ENCODE measurements at places on chromosomes 16 and 17. TPM values are rescaled to one million over a fixed set of nuclear protein-coding genes. Genes with fewer than 3 reads are reported as not detected.

RTN4RL1 gene
- 3.4 TPM for total RNA-seq

CDT1 gene
- 33.5 TPM for total RNA-seq

KRT33B gene
- total RNA-seq: 0.28 TPM

MYH1 gene
- not detected for total RNA-seq

MMD gene
- total RNA-seq: 21.5 TPM

CCDC182 gene
- not detected for total RNA-seq

FGF11 gene
- total RNA-seq: 1.2 TPM
